ENCODE measurements at places on chromosomes 7 and 10.

DNA sequence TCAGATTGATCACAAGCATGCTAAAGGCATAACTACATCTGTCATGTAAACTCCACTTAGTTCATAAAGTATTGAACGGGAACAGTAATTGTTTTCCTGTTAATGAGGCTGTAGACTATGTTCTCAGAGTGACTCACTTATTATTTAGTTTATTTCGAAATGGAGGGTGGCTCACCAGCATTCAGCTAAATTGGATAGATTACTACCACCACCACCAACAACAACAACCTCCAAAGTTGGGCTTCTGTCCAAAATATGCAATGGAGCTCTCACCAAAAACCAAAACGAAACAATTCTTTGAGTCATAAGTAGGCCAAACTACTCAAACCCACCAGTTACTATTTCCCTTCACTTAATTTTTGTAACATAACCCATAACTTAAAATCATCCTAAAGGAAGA, 127.9 kb upstream of the NRBF2 start:
- DNase-seq: no peak

- no peak for DNase-seq
Observed at GRCh38 chr10:5622186-5622960, 44.0 kb downstream of the ASB13 start.

GRCh38 chr7:24119852-24120251, 164.1 kb upstream of the NPY start:
- DNase-seq: no peak

DNA sequence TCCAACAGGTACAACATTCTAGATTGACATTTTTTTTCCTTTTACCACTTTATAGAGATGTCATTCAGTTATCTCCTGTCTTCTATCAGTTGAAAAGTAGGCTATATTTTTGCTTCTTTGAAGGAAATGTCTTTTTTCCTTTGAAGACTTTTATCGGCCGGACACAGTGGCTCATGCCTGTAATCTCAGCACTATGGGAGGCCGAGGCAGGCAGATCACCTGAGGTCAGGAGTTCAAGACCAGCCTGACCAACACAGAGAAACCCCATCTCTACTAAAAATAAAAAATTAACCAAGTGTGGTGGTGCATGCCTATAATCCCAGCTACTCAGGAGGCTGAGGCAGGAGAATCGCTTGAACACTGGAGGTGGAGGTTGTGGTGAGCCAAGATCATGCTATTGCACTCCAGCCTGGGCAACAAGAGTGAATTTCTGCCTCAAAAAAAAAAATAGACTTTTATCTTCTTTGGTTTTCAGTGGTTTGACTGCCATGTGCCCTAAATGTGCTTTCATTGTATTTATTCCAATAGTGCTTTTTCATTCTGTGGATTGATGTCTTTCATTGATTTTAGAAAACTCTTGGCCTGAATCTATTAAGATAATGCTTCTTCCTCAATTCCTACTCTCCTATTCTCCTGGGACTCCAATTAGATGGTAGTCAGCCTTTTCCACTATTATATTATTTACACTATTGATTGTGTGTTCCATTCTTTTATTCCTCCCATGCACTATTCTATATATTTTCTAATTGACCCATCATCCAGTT, 84.6 kb downstream of the IMMP2L start:
- no peak for DNase-seq

DNA sequence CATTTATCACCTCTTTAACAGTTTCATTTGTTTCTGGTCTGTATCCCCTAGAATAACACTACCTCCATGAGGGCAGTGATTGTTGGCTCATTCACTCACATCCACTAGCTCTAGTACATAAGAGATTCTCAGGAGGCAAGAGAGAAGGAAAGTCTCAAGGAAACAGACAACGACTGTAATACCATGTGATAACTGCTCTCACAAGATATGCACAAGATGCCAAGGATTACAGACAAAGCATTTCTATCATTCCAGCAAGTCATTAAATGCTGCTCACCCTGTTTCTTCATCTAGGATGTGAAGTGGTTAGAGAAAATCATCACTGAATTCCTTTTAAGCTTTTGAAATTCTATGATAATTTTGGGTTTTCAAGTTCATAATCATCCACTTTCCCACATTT, 115.3 kb downstream of the HIBADH start:
- no peak for DNase-seq

- no peak for DNase-seq
Observed at GRCh38 chr7:153628406-153628805, 423.8 kb upstream of the DPP6 start.

DNA sequence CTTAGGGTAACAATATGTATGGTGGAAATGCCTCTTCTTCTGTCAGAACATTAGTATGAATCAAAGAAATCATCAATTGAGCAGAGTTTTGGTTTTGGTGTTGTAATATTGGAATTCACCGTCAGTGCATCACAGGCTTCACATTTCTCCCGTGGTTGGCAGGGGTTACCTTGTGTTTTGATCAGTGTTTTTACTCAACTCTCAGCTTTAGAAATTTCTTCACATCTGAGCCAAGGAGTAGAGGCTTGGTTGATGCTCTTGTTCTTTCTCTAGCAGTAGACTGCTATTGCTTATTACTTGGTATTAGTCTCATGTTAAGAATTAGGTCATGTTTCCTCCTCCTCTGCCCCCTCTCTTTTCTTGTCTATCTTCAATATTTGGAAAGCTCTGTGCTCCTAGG, 188.8 kb upstream of the SMIM30 start:
- DNase-seq: no peak

- DNase-seq: no peak
Observed at GRCh38 chr10:12022580-12023257, 19.9 kb downstream of the UPF2 start.

- peak; percentile 14 for DNase-seq
Observed at GRCh38 chr10:13219685-13220670, 14.2 kb downstream of the UCMA start.

- DNase-seq: no peak
Observed at GRCh38 chr7:2952316-2952715, 91.4 kb downstream of the CARD11 start.

- DNase-seq: no peak
Observed at GRCh38 chr10:98623176-98623575, 176.4 kb upstream of the HPS1 start.

GRCh38 chr7:88306590-88307048, at the start of gene STEAP4:
Gene STEAP4, minus strand, starts transcription at chr7:88306894. Its CDS starts 22,625 bp downstream, at chr7:88284269.
- DNase-seq: no peak

GRCh38 chr10:27157150-27157549, 2.0 kb downstream of the MASTL start:
- no peak for DNase-seq

GRCh38 chr10:62323751-62324150, 50.4 kb upstream of the ZNF365 start:
- DNase-seq: no peak

DNA sequence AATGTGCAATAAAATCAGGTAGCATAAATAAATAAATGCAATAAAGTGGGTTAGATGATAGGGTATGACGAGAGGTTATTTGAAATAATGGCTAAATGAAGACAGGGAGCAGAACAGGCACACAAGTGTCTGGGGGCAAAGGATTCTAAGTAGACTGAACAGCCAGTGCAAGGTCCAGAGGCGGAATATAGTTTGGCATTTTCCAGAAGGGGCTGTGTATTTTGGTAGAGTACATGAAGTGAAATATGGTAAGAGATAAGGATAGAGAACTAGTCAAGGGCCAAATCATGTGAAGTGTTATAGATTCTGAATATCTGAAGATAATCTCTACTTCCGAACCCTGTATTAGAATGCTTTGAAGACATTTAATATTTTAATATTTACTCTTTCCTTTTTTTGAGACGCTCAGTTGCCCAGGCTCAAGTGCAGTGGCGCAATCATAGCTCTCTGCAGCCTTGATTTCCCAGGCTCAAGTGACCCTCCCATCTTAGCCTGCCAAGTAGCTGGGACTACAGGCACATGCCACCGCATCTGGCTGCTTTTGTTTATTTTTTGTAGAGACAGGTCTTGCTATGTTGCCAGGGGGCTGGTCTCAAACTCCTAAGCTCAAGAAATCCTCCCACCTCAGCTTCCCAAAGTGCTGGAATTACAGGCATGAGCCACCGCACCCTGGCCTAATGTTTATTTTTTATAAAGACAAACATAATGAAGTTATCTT, 44.4 kb upstream of the CD36 start:
- no peak for DNase-seq

GRCh38 chr7:93315896-93316295, 83.7 kb downstream of the VPS50 start:
- no peak for DNase-seq

DNA sequence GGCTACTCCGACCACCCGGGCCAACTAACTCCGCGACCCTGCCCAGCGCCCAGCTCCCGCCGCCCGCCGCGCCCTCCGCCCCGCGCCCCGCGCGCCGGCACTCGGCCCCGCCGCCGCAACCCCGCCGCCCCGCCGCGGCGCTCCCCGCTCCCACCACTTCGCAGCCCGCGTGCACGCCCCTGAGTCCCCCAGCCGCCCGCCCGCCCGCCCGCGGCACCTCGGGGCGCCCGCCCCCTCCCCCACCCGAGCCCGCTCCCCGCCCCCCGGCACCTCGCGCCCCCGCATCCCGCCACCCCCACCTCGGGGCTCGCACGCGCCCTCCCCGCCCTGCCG, 598 bp downstream of the JAZF1 start:
- DNase-seq: no peak

GRCh38 chr7:108415084-108415483, 41.2 kb downstream of the NRCAM start:
- no peak for DNase-seq

DNA sequence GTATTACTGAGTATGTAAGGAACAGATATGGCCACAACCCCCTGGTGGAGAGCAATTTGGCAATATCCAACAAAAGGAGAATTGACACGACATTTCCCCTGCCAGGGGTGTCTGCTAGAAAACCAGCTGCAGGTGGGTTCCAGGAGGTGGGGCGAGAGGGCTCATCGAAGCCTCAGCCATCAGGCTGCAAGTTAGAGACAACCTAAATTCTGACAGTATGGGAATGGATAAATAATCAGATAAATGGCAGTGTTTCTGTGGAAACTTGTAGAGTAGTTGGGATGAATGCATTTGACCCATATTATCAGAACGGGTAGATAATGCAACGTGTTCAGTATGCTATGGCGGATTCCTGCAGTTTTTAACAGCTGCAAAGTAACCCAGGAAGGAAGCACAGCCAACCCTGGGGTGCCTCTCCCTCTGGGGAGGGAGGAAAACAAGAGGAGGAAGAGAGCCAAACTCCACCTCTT, 3.5 kb downstream of the TMEM273 start:
- DNase-seq: no peak

DNA sequence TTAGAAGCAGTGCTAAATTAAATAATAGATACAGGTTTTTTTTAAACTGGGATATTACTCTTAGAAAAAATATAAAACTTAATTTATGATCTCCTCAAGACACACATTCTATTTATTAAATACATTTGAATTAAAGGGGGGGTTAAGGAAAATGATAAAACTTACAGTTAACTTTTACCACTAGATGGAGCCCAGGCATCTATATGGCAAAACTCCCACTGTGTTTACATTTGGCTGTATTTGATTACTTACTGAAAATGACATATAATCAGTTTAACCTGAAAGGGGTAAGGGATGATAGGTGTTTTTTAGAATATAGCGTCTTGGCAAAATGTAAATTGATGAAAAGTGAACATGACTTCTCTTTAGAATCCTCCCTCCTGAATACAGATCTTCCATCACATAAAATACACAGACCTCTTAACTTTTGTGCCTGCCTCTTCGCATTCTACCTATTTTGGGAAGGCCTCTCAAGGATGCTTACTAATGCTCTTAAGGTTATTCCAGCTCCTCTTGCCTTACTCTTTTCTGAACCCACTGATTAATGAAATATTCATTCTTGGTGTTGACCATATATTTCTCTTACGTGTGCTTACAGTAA, 235.7 kb downstream of the AGMO start:
- no peak for DNase-seq

DNA sequence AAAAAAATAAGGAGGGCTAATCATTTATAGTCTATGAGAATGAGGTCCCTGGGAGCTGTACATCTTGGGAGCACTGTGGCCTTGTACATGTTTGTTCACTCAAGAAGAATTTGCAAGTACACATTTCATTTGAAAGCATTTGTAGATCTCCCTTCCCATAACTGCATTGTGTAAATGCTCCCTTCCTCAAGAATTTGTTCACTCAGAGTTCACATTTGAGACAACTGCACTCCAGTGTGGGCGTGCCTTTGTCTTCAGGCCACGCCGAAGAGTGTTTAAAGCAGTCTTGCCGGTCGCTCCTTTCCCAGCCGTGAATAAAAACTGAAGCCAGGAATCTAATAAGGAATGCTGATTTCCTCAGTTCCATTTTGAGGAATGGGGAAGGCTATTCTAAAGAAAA, 291.1 kb upstream of the LYZL1 start:
- DNase-seq: no peak

DNA sequence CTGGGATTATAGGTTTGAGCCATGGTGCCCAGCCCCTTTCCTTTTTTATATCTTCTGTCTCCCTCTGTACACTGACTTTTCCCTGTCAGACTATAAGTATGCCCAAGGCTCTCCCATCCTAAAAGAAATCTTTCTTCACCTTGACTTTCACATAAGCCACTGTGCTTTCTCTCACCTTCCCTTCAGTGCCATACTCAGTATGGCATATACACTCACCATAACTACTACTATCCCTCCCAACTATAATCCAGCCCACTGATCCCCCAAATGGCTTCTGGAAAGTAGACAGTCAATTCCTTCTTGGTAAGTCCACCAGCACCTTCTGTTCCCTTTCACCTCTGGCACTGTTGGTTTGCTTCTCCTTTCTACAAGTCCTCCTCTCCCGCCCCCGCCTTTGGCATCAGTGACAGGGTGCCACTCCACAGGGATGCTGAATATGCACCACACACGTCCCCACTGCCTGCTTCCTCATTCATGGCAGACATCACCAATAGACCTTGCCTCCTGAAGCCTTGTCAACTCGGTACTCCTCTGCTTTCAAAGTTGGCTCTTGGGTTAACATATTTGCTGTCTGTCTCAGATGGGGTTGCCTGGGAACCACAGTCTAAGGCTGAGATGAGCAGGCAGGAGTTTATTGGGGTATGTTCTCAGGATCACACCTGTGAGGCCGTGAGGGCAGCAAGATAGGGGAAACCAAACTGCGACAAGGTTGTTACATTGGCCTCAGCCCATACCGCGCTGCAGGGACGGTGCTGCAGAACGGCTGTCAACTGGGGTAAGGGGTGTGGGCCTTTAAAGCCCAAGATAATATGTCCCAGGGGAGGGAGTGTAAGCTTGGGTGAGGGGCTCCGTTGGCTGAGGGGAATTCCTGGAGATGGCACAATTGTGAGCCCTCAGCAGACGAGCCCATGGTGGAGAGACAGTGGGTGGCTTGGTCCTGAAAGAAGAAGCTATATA, 7.2 kb upstream of the PSAP start:
- DNase-seq: no peak

Measured in WERI-Rb-1 (cell line).